Activated CD4-positive, alpha-beta T cell treated with anti-CD3 and anti-CD28 coated beads, Interleukin-2, amount 50 U/mL, for 48 hours (primary cell): ENCODE measurements at places on chromosomes 5 and 9.

DNA sequence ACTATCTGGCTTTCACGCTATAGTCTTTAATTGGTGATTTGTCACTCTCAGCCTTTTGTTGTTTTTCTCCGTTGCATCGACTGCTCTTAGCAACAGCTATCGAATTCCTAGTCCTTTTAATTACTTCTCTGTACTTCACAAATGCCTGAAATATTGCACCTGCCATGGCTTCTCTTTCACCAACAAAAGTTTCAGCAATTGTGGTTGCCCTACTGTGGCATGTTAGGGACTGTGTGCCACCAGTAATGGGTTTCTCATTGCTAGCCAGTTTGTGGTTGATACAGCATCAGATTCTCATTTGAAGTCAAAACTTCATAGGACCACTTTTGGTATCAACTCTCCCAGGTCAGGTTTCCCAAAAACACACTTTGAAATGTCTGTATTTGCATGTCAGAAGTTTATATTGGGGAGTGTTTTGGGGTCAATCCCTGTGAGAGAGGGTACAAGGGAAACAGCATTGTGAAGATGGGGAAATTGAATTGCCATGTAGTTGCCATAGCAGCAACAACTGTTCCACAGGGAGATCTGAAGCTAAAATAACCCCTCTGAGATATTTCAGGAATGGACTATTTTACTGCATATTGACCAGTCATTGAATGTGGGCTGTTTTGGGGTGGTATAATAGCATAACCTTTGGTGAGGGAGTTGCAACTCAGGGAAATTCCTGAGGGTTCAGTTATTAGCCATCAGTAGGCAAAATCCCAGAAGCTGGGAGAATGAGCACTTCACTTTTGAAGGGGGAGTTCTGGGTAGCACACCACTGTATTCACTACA, 99.2 kb downstream of the WDR70 start:
- no peak for DNase-seq

DNA sequence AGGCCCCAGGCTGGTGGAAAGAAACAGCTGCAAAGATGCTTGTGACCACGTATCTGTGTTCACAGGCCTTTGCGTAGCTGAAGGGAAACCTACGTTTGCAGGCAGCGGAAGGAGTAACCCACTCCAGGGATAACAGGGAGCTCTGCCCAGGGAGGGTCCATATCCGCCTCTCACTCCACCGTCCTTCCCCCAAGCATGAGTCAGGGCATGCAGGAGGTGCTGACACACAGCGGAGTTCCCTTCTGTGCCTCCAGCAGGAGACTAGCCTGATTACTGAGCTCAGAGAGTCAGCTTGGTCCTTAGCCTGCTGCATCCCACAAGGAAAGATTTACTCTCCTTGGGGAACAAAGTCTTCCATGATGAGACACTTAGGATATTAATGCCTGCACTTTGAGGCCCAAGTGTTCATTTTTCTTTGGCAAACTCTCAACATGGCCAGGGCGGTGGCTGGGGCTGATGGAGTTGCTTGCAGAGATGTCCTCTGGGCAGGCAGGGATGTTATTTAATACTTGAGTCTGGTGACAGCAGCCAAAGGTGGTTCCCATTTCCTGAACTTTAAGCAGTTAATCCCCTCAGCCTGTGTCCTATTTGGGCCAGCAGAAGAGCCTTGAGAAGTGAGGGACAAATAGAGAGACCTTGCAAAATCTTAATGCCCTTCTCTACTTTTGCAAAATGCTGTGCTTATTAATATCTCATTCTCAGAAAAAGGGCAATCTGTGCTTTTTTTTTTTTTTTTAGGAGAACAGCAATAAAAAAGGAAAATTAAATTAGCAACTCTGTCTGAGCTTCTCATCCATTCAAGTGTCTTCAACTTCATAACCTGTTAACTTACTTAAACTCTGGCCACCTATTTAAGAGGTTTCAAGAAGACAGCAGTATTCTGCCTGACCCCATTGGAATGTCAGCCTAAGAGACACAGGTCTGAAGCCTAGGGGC, 222.1 kb downstream of the HSPA4 start:
- DNase-seq, result no peak

DNA sequence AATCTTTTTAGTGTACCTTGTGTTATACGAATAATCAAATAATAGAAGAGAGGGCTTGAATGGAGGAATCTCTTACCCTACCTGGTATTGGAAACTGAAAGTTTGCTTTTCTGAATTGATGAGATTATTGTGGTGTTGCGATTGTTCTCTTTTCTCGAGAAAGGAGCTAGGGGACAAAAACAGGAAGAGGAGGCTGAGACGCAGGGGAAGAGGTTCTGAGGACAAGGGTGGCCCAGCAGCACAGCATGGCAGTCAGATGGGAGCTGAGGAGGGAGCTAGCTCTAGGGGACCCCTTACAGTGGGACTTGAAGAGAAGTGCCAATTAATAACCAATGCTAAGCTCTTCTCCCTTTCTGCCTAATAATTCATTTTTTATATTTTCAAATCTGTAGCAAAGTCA, 183.3 kb upstream of the DMAC1 start:
- no peak for DNase-seq

- DNase-seq, result no peak
These were observed 105.5 kb downstream of the PJA2 start for GRCh38 chr5:109304309-109304708.

GRCh38 chr5:107598958-107599357, 71.8 kb downstream of the EFNA5 start:
- DNase-seq, result no peak

- DNase-seq, result no peak
These were observed 22.8 kb downstream of the ITK start for GRCh38 chr5:157203417-157203816.

- DNase-seq, result no peak
These were observed 271.9 kb downstream of the NSG2 start for GRCh38 chr5:174317256-174317894.

GRCh38 chr5:40221796-40222195, 457.9 kb upstream of the PTGER4 start:
- no peak for DNase-seq

GRCh38 chr9:116287721-116288120, 134.1 kb downstream of the PAPPA start:
- no peak for DNase-seq

- no peak for DNase-seq
These were observed at the start of gene GOLGA2 for GRCh38 chr9:128275198-128276007. Gene GOLGA2 (minus strand): TSS chr9:128276007. CDS start chr9:128275976, 31 bp downstream.

DNA sequence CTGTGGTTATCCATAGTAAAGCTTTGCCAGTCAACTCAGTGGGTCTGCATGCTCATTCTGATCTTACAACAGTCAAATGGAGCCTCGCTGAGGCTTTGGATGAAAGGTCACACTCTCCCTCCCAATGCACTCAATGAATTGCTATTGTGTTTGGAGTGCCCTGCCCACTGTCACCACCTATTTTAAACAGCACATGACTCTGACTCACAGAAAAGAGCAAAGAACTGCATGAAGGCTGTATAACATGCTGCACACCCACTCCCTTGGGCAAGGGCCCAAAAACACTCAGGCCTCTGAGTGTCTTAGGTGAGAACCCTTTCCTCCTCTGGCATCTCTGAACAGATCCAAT, 118.7 kb upstream of the CCDC112 start:
- DNase-seq, result no peak

- no peak for DNase-seq
These were observed 21.3 kb downstream of the NTNG2 start for GRCh38 chr9:132183134-132183533.

- no peak for DNase-seq
These were observed 102.3 kb downstream of the GLDC start for GRCh38 chr9:6543204-6543603.

DNA sequence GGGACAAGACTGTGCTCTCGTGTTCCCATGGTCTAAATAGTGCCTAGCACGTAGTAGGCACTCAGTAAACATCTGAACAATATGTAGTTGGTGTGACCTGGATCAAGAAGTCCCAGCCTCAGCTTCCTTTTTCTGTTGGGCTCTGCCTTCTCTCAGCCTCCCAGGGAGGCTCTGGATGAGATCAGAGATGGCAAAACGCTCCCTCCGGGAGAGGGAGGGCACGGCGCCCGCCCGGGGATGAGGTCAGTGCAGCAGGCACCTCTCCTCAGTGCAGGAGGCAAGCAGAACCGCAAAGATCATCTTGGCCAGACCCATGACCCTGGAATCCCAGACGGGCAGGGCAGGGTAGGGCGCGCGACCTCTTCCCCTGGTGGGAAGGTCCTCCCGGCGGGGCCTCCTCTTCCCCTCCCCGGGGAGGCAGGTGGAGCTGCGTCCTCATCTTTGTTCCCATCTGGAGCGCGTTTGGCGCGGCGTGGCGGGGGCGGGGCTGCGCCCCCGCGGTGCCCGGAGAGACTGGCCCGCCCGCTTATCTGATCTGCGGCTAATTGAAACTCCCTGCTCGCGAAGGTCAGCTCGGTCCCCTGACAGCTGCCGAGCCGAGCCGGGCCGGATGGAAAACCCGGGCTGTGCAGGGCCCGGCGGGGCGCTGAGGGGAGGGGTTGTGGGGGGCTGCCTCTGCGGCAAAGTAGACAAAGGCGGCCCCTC, 60.9 kb downstream of the CXXC5 start:
- no peak for DNase-seq
